ENCODE measurements at places on chromosomes 7 and 10.

GRCh38 chr7:98387544-98388226 lies 13.2 kb downstream of the BAIAP2L1 start:
- no peak for DNase-seq

GRCh38 chr10:77313066-77313750 lies 324.4 kb downstream of the KCNMA1 start:
- DNase-seq, result no peak

DNA sequence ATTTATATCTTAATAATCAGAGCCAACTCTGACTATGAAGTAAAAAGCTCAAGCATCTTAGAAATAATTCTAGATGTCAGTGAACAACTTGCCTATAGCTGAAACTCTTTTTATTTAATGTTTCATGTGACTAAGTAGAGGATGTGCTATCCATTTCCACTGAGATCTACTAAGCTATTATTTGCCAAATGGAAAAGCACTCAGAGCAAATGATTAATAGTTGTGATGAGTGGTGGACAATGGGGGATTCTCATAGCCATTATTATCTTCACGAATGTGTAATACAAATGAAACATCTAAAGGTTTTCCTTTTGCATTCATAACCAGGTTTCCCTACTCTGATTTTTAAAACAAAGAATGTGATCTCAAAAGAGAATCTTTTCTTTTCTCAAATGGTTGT lies 126.6 kb upstream of the GNAI1 start:
- DNase-seq, result no peak

GRCh38 chr7:25706764-25707163 lies 445.2 kb upstream of the NFE2L3 start:
- no peak for DNase-seq
